Naive thymus-derived CD8-positive, alpha-beta T cell (primary cell): ENCODE measurements at places on chromosomes 6 and 20.

- DNase-seq: no peak
Measured at GRCh38 chr20:31860390-31861134, 9.8 kb downstream of the DUSP15 start.

DNA sequence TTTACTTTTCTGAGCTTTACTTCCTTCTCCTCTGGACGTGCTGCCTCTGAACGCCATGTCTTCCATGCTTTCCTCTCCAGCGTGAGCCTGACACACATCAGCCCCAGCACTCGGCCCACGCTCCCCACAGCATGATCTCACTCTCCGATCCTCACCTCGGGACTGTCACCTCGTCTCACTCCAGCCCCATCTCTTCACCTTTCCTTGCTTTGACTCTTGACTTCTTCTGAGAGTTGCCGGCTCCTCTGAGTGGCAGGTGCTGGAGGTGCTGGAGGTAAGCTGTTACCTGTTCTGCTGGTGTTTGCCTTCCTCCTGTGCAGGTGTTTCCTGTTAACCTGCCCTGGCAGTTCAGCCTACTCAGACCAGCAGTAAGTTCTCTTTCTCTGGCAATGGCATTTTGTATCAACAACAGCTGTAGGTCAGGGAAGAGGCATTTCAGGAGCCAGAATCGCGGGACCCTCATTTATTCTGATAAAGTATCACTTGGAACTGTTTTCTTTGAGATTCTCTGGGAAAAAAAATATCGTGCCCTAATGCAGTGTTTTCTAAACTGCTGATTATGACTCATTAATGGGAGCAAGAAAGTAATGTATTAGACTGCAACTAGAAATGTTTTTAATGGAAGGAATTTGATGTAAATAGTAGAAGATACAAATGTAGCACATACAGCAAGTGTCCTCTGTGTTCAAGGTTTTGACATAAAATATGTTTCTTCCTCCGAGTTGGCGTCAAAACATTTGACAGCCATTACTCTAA is 106.5 kb downstream of the ARID1B start:
- no peak for DNase-seq

GRCh38 chr6:101114703-101115102 is 233.6 kb upstream of the ASCC3 start:
- no peak for DNase-seq

- no peak for DNase-seq
Measured at GRCh38 chr6:105199711-105200110, 19.9 kb upstream of the POPDC3 start.

DNA sequence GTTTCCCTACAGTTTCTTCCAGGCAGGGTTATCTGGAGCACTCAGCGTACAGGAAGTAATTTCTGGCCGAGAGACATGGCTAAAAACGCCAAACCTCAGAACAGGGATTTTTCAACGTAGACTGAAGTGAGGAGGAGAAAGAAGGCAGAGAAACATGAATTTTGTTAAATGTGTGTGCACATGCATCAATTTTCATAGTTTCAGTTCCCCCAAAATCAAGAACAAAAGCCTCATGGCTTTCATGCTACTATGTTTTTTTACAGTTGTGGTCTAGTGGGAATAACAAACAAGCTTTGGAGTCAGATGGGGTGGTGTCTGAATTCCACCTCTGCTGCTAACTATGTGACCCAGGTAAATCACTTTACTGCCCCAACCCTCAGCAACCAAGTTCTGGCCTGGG is 4.9 kb downstream of the TOMM34 start:
- no peak for DNase-seq

- no peak for DNase-seq
Measured at GRCh38 chr6:168999392-168999791, 254.3 kb downstream of the THBS2 start.

DNA sequence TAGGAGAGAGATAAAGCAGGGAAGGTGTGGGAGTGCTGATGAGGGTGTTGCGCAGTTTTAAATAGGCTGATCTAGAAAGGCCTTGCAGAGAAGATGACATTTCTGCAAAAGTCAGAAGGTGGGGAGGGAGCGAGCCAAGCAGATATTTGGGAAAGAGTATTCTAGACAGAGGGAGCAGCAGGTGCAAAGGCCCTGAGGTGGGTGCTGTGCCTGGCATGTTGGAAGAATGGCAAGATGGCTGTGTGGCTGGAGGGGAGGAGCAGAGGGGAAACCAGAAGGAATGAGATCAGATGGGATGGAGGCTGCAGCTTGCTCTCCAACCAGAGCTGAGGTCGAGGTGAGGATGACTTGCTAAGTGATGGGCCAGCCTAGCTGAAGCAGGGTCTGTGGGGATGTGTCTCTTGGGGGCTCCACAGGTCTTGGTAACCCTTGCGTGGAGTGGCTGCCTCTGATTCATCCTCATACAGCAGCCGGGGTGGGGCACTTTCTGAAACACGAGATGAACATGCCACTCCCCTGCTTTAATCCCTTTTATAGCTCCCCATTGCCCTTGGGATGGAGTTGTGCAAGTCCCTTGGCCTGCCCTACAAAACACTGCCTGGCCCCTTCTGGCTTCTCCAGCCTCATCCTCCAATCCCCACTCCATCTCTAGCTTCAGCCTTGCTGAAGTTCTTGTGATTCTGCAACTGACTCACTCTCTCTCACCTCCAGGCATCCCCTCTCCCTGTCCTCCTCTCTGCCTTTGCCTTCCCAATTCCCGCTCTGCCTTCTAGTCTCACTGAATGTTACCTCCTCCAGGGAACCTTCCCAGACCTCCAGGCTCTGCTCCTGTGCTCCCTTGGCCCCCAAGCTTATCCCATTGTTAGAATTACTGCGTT is 94.1 kb downstream of the CDH22 start:
- DNase-seq: no peak

DNA sequence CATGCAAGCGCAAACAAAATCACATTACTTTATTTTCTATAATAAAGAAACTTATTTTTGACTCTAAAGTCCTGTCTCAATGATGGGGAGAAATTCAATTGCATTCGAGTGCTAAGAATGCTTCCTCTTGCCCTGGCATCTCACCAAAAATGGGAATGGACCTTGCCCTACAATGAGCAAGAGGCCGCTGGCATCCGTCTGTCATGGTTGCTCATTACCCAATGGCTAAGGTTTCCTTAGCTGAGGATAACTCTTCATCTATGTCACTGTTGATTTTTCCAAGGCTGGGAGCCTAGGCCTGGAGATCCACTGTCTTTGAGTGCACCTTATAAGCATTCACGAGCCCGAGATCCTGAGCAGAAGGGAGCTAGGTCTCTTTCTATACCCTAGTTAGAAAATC is 471.3 kb upstream of the NRSN1 start:
- no peak for DNase-seq

DNA sequence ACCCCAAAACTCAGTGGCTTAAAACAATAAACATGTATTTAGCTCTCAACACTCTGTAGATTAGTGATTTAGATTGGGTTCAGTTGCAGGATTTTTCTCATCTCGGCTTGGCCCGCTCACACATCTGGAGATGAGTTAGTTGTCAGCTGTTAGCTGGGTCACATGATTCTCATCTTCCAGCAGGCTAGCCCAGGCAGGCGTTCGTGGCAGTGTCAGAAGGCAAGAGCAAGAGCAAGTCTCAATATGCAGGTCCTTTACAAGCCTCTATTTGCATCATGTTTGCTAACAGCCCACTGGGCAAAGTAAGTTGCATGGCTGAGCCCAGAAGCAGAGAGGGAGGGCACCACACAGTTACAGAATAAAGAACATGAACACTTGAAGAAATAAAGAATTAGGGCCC is 83.6 kb upstream of the MYLIP start:
- no peak for DNase-seq

DNA sequence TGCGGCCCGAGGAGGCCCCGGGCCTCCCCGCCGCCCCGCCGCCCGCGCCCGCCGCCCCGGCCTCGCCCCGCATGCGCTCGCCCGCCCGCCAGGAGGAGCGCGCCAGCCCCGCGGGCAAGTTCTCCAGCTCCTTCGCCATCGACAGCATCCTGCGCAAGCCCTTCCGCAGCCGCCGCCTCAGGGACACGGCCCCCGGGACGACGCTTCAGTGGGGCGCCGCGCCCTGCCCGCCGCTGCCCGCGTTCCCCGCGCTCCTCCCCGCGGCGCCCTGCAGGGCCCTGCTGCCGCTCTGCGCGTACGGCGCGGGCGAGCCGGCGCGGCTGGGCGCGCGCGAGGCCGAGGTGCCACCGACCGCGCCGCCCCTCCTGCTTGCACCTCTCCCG is 1.5 kb downstream of the FOXQ1 start:
- no peak for DNase-seq

DNA sequence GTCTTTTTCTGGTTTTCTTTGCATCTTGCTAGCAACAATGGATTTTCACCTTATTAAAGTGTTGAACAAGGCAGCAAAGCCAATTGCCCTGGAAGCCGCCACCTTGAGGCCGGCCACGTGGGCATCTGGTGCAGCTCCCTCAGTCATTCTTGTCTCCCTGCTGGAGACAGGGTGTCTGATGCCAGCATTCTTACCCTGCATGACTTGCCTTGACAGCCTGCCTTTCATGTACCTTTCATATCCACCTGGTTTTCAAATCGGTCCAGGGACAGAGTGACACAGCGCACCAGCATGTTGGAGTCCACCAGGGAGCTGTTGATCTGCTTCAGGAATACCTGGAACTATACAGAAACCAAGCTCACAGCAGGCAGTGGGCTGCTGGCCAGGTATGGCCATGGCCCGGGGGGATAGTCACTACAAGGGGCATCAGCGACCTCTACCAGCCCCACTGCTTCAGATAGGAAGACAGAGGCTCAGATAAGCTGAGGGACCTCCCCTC is 49.8 kb downstream of the MYH7B start:
- no peak for DNase-seq

DNA sequence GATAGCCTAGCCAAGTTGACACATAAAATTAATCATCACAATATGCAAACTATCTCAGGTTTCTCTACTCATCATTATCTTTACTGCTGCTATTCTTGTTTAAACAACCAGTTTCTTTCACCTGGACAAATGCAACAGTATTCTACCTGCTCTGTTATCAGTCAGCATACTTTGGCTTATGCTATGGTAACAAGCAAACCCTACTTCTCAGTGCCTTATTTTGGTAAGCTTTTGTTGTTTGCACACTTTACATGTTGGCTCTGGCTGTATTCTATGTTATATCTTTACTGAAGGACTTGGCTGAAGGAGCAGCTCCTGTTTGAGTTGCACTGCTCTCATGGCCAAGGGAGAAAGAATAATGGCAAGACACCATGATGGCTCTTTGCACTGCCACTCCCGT is 463.1 kb downstream of the EPM2A start:
- DNase-seq: no peak

DNA sequence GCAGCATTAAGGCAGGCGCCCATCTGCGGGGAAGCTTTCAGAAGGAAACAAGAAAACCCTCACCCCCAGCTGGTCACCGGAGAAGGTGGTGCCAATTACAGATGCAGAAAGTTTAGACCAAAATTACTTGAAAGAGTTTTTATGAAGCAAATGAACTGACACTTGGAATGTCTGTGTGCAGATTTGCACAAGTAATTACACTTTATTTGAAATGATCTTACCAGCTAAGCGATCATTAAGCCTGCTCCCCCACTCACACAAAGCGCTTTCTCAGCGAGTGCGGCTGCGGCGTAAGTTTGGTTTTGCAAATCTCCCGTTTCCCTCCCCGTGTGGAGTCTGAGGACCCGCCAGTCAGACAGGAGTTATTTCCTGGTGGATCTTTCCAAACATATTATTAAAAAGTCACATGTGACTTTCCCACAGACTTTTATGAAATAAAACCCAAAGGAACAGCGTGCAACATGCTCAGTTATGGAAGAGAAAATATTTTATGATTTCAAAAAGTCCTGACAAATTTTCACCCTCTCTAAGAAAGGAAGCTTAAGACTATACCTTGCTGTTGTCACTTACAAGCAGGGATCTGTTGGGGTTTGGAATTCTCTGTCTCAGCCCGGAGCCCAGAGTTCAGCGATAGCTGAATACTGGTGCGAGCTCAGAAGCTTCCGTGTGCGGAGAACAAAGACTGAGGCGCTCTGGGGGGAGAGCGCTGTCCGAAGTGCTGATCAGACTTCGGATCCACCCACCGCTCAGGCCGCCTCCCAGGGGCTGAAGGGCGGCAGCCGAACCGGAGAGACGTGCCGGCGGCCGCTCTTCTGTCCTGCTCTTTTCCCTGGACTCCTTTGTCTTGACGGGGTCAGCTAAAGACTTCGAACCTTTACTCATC is 2.7 kb upstream of the MYT1 start:
- DNase-seq: no peak

- no peak for DNase-seq
Measured at GRCh38 chr6:1364791-1365190, 24.6 kb upstream of the FOXF2 start.

GRCh38 chr6:34247481-34248197 is 1.2 kb downstream of the SMIM29 start:
- DNase-seq: no peak

DNA sequence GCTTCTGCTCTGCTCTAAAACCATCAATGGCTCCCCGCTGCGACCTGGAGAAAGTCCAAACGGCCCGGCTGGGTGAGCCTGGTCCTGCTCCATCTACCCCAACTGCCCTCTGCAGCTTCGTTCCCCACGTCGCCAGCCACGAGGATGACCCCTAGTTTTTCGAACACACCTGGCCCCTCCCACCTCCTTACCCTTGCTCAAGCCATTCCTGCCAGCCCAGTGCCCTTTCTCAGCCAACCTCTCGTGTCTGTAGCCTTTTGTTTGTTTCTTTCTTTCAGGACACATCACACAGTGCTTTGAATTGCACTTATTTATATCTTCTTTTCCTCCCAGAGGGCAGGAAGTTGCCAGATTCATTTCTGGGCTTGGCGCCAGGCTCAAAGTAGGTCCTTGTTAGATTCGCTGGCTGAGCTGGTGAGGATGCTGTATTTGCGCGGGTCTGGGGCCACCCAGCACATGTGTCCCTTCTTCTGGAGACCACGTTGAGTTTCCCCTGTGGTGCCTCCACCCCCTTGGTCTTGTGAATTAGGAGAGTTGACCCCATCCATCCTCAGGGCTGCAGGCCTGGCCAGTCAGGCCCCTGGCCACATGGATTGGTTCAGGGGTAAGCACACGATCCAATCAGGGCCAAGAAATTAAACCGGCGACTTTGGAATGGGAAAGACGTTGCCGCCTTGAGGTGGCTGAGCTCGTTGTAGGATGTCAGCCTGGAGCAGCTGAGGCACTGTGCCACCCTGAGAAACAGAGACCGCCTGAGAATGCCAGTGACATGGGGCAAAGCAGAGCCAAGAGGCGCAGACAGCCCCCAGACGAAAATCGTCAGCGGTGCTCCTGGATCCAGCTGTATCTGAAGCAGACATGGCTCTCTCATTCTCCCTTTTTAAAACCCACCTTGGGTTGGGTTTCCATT is 156.0 kb downstream of the CEBPB start:
- DNase-seq: no peak

DNA sequence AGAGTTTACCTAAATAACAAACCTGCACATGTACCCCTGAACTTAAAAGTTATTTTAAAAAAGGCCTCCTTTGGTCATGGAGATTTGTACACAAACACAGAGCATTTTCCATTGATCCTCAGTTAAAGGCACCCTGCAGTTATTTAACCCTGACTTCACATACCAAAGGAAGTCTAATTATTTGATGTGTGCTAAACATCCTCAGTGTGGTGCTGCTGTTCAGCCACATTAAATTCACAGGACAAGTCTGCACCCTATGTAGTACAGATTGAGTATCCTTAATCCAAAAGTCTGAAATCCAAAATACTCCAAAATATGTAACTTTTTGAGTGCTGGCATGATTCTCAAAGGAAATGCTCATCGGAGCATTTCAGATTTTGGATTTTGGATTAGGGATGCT is 21.4 kb downstream of the KCNQ5 start:
- no peak for DNase-seq

- DNase-seq: no peak
Measured at GRCh38 chr6:35698858-35699257, 10.1 kb upstream of the FKBP5 start.

GRCh38 chr6:168264593-168265335 is 54.8 kb downstream of the DACT2 start:
- no peak for DNase-seq
